ENCODE measurements at places on chromosomes 7 and 10. TPM values are rescaled to one million over a fixed set of nuclear protein-coding genes. Genes with fewer than 3 reads are reported as not detected.

TDRD1 gene
- total RNA-seq: 0.10 TPM

ZMIZ2 gene
- total RNA-seq: 98.6 TPM

- H3K27ac ChIP-seq: no peak overlapping the region
- no peaks in the 10 kb centered on the region for H3K4me1 ChIP-seq
- no peaks in the 10 kb centered on the region for H3K27me3 ChIP-seq
- DNase-seq: no peak
- no peaks in the 10 kb centered on the region for H3K36me3 ChIP-seq
These were observed 422.1 kb downstream of the RPS24 start for GRCh38 chr10:78455811-78456210.

DNA sequence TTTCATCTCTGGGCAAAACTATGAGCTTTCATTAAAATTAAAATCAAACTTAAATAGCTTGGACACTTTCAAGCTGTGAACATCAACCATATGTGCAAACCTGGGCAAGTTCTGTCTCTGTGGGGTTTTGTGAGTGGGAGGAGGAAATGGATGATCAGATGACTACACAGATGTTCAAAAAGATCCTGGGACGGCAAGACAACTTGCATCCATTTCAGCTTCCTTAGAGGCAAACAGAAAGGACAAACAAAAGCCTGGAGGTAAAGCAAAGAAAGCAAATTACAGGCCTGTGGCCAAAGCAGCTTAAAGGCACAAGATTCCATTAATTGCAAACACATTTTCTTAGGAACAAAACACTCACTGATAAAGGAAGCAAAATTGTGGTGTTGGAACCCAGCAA lies 222.2 kb downstream of the NEBL start:
- H3K27me3 ChIP-seq: no peaks in the 10 kb centered on the region
- H3K4me3 ChIP-seq: no peak overlapping the region
- no peaks in the 10 kb centered on the region for H3K36me3 ChIP-seq
- H3K27ac ChIP-seq: no peak overlapping the region
- H3K4me1 ChIP-seq: no peaks in the 10 kb centered on the region

DNA sequence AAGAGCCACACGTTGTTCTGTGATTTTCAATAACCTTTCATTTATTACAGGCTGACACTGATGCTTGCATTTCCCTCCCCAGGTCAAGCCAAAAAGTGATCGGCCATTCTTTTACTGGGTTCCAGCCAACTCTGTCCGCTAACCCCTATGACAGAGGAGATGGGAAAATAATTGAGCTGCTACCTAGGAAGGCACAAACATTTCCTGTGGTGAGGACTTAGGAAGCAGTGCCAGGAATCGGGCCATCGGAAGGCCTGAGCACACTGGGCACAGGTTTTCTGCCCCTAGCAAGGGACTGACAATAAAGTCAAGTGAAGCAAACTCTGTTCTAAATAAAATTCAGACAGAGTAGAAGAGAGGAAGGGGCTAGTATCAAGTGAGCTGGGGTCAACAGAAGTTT lies 313.0 kb upstream of the AOAH start:
- peaks cover 11% of the 10 kb centered on the region for H3K4me1 ChIP-seq
- H3K27me3 ChIP-seq: no peaks in the 10 kb centered on the region
- H3K27ac ChIP-seq: no peak overlapping the region
- H3K4me3 ChIP-seq: no peak overlapping the region
